ENCODE measurements at places on chromosomes 4 and X.

DNA sequence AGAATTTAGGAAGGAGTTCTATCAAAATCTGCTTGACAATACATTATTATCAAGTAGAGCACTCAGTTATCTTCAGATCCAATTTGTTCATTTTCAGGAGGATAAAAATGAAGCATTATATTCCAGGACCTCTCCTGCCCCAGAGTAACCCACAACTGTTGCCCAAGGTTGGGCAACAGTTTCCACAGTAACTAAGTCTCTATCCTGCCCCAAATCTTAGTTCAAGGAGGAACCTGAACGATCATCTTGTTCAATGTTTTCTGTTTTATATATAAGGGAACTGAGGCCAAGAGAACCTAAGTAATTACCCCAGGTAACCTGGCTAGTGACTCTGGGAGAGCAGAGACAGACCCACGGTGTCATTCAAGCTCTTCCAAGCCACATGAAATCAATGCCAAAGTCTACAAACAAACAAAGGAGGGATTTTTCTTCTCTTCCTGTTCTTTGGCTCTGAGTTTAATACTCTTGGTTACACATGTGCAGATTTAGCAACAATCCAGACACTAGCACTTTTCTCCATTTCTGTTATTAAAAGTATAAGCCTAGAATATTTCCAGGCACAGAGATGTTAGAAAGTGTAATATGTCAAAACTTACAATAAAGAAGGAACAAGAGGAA is 105.6 kb downstream of the C4orf51 start:
- peak; percentile 28 for DNase-seq

DNA sequence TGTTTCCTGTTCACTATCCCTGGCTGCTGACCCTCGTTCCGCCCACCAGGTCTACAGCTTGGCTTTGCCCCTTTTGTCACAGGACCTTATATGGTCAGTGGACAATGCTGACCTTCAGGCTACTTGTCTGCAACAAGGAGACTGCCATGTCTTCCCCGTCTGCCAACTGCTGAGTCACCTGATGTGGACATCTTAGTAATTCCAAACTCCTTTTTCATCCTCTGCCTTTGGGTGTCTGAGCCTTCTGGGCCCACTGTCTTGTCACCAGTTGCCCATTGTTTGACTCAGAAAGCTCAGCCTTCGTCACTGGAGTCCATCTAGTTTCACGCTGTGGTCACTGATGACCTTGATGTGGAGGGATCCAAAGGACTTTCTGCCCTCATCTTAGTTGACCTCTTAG is 30.2 kb downstream of the GPRIN3 start:
- peak; percentile 78 for DNase-seq

- peak; percentile 52 for DNase-seq
These were observed 60.2 kb upstream of the PGAM4 start for GRCh38 chrX:78029663-78030062.

DNA sequence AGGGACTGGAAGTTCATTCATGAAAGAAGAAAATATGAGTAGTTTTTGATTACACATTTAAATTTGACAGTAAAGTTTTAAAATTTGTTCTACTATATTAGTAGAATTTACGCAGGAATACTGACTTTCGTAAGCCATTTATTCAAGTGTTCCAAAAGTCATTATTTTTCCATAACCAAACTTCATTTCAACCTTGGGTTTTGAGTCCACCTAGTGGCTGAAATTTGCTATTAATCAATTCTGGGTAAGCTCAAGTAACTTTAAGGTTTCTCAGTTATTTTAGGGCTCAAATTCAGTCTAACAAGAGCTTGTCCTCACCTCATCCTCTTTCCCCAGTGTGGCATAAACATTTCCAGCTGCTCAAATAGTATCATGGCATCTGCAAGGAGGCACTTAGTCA is 175.4 kb downstream of the SH3BGRL start:
- DNase-seq: peak; percentile 37

DNA sequence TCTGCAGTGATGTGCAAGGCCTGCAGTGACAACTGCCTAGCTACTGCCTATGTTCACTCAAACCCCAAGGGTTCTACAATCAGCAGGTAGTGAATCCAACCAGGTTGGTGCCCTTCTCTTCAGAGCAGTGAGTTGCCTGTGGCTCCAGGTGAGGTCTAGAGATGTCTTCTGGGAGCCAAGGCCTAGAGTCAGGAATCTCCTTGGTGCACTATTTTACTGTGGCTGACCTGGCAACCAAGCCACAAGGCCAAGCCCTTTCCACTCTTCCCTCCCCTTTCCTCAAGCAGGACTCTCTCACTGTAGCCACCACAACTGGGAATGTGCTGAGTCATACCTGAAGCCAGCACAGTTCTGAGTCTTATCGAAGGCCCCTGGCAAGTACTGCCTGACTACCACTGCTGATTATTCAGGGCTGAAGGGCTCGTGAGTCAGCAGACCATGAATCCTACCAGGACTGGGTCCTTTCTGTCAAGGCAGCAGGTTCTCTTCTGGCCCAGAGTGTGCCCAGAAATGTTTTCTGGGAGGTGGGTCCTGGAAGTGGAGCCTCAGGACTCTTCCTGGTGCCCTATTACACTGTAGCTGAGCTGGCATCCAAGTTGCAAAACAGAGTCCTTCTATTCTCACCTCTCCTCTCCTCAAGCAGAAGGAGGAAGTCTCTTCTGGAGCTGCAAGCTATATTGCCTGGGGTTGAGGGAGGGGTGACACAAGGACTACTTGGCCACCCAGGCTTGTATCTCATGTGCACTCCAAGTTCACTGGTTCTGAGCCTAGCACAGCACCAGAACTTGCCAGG is 111.6 kb downstream of the BTC start:
- DNase-seq: peak; percentile 94

GRCh38 chr4:157043131-157043530 is 32.8 kb upstream of the GLRB start:
- DNase-seq: peak; percentile 38

DNA sequence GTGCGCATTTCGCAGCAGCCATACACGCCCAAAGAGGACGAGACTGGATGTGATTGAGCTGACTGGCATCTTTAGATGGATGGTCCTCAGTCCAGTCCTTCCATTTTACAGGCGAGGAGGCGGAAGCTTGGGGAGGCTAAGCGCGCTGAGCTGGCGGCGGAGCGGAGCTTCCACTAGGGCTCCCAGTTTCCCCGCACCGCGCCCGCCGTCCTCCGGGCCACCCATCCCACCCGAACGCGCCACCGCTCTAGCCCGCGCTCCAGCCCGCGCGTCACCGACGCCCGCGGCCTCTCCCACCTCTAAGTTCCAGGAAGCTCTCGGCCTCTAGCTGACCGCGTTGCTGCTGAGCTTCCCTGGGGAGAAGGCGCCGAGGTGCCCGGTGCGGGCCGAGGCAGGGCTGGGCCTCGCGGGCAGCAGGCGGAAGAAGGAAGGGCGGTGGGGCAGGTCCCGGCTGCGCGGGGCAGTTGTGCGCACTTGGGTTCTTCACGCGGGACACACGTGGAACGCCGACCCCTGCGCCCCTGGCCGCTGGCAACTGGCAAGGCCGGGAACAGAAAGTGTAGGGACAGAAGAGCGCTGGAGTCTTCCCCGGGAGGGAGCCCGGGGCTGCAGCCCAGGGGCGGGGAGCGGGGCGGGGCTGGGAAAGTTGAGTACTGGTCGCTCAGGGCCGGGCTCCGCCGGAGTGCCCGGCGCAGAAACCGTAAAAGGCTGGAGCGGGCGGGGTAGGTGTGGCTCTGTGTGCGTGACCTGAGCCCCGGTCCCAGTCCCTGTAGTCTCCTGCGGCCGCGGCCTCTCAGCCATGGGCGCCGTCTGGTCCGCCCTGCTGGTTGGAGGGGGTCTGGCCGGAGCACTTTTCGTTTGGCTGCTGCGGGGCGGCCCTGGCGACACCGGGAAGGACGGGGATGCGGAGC is at the start of gene STBD1:
TSS of gene STBD1 (plus strand) at position 763 of the 911 bp plus-strand sequence. CDS start at position 800, 37 bp downstream.
- peak; percentile 83 for DNase-seq

DNA sequence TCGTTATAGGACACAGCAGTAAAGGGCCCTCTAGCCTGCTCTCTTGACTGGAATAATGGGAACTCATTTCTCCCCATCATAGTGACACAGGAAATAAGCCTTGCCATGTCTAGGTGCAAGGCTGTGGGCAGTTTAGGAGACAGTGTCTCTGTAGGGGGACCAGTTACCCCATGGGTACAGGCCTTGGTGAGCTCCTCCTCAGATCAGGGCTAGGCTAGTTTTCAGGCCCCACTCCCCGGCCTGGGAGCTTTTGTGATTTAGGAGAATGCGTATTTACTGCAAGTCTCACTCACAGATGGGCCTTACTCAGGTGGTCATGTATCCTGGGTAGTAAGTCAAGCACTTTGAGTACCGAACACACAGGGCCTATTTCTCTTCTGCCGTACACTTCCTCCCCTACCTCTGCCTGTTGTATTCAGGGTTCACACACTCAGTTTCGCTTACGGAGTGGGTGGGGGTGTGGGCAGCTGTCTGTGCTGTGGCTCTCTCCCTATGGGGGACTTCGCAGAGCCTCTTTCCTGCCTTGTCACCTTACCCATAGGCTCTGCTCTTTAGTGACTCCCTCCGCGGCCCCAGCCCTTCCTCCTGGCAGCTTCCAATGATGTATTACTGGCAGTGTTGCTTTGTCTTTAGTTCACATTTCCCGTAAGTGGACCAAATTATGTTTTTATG is 34.2 kb downstream of the FAM193A start:
- DNase-seq: no peak

DNA sequence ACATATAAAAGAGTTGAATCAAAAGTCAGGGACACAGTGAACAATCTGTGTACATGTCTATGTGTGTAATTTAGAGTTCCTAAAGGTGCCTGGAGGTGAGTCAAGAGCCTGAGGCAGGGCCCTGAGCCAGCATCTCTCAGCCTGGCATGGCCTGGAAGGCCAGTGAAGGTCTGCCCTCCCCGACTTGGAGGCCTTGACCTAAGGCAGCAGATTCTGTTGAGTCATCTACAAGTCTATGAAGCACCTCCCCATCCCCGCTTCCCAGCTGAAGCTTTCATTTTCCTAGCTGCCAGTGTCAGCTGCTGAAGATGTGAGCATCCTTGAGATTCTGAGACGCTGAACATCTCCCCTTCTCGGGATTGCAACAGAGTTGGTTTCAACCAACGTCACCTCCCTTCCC is 583.9 kb downstream of the BCOR start:
- DNase-seq: peak; percentile 41

- no peak for DNase-seq
These were observed 10.8 kb downstream of the UCP1 start for GRCh38 chr4:140557831-140558435.

GRCh38 chrX:107574054-107574683 is 54.1 kb upstream of the PRPS1 start:
- peak; percentile 81 for DNase-seq

GRCh38 chr4:175480404-175480803 is 331.7 kb downstream of the GPM6A start:
- DNase-seq: no peak

DNA sequence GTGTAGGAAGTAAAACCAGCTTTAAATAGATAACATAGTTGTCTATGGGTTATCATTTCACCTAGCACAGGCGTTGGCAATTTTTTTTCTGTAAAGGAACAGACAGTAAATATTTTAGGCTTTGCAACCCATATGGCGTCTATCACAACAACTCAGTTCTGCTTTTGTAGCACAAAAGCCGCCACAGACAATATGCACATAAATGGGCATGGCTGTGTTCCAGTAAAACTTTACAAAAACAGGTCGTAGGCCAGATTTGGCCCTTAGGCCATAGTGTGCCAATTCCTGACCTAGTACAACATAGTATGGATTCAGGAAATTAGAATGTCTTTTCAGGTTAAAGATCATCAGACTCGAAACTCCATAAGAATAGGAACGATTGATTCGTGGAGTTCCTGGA is 265.3 kb upstream of the GK2 start:
- DNase-seq: no peak

- no peak for DNase-seq
These were observed 15.3 kb downstream of the PARM1 start for GRCh38 chr4:74948236-74948635.

GRCh38 chr4:28665306-28665705 is 1804.7 kb downstream of the STIM2 start:
- no peak for DNase-seq

DNA sequence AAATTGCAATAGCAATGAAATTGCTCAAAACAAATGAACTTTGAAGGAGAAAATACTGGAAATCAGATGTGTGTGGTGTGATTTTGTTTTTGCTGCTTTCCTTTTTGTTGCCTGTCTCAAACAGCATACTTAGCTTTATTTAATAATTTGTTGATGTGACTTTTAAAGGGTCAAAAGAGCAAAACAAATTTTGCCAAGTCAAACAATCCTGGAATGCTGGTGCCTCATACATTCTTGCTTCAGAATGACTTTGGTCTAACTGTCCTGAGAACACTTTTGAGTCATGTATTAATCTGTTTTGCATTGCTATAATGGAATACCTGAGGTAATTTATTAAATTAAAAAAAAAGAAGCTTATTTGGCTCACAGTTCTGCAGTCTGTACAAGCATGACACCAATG is 3.4 kb downstream of the PF4V1 start:
- DNase-seq: peak; percentile 77

GRCh38 chr4:186291256-186291890 is 25.4 kb downstream of the F11 start:
- DNase-seq: no peak

DNA sequence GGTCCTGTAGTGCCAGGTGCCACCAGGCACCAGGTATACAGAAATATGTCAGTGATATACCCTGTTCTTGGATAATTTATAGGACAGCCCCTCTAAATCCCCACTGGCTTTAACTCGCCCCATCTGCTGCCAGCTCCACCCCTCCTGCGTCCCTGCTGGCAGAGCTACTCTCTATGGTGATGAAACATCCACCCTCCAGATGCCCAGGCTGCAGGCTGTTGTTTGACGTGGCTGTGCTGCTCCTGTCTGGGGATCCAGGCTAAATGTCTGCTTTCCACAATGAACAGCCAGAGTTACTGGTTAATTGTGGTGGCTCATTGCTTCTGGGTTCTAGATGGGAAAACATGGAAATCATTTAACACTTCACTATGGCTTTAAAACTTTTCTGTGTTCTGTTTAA is 12.9 kb downstream of the NHSL2 start:
- peak; percentile 73 for DNase-seq

DNA sequence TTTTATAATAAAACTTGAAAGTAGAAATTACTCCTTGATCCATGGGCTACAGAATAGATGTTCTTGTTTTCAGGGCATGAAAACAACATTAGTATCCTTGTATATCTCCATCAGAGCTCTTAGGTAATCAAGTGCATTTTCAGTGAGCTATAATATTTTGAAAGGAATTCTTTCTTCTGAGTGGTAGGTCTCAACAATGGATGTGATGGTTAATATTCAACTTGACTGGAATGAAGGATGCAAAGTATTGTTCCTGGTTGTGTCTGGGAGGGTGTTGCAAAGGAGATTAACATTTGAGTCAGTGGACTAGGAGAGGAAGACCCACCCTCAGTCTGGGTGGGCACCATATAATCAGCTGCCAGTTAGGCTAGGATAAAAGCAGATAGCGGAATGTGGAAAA is 100.1 kb downstream of the LCORL start:
- DNase-seq: no peak

DNA sequence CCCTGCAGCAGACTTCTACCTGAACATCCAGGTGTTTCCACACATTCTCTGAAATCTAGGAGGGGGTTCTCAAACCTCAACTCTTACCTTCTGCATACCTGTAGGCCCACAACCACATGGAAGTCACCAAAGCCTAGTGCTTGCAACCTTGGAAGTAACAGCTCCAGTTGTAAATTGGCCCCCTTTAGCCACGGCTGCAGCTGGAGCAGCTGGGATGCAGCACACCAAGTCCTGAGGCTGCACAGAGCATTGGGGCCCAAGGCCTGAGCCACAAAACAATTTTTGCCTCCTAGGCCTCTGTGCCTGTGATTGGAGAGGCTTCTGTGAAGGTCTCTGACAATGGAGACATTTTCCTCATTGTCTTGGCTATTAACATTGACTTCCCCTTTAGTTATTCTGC is 772.4 kb upstream of the INTU start:
- DNase-seq: no peak

All from GM23248 (cell line).